ENCODE measurements at places on chromosomes 16 and 17. TPM values are rescaled to one million over a fixed set of nuclear protein-coding genes. Genes with fewer than 3 reads are reported as not detected.

Gene PHKG2
- 24.9 TPM for polyA plus RNA-seq

GRCh38 chr16:89618109-89618998 lies 4.9 kb downstream of the DPEP1 start:
- DNase-seq, result no peak

- DNase-seq, result no peak
Measured at GRCh38 chr16:50040018-50040417, 15.0 kb downstream of the CNEP1R1 start.

DNA sequence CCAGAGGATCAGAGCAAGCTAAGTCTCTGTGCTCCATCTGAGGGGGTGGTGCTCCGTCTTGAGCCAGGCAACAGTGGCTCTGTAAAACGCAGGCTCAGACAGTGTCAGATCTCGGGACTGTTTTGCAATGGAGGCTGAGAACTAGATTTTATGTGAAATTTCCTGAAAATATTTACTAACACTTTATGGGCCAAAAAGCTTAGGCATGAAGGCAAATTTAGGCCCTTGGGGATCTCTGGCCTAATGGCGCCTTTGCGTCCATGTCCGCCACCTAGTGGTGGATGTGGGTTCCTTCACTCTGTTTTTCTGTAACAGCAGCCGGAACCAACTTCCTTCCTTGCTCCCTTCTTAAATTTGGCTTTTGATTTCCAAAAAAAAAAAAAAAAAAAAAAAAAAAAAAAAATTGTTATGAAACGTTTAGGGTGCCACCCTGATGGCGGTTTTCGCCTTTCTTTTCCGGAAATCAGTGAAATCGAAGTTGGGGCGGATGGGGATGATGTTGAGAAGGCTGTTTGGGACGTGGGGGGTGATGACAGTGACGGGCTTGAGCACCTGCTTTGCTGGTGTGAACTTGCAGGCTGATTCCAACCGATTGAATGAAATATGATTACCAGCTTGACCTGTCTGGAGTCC lies 14.0 kb upstream of the ELAC2 start:
- DNase-seq, result no peak

DNA sequence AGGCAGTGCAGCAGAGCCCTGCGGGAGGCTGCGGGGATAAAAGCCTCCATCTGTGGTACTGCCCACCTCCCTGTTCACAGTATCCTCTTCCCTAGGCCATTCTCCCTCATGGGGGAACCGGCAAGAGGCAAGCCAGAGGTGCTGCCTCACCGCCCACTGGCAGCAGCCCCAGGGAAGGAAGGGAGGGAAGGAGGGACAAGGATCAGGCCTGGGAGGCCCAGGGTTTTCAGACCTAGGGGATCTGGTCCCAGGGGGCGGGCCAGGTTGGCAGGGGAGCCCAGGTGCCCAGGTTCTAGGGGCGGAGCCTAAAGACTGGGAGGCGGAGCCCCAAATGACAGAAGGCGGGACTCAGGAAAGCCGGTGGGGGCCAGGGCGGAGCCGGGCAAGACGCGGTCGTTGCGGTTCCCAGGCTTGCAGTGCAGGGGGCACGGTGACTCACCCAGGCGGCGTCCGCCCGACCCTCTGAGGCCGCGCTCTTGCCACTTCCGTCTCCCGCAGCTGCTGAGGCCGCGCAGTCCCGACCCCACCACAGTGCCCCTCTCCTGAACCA lies 3.0 kb upstream of the MTMR4 start:
- DNase-seq, result no peak

GRCh38 chr17:76481071-76481655 lies 13.8 kb downstream of the AANAT start:
- no peak for DNase-seq

DNA sequence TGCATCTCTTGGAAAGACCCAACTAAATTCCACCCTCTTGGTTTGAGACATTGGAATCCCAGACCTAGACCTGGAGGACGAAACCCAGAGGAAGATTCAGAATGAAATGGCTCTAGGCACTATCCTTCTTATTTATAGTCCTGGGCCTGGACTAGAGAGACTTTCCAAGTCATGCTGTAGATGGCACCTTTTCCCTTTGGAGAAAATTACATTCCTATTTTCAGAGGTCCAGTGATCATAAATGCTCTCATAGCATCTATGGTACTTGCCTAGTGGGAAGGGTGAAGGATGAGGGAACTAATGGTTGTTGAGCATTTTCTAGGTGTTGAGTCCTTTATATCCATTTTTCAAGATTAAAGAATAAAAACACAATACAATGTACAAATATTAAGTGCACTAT lies 37.1 kb downstream of the SPACA3 start:
- DNase-seq, result no peak

DNA sequence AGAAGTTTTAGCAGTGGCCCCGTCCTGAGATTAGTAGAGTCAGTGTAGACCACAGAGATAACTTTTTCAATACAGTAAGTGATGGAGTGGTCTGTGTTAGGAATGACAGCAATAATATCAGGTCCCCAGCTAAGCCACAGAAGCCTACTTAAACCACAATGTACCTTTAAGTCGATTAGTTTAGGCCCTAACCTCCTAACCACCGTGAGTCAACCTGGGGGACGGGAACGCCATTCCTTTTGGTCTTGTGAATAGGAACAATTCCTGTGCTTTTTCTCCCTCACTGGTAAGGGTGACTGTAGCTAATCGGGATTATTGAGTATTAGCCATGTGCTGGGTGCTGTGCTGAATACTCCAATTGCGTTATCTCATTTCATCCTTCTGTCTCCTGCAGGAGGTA lies 14.0 kb downstream of the YPEL2 start:
- DNase-seq, result no peak

DNA sequence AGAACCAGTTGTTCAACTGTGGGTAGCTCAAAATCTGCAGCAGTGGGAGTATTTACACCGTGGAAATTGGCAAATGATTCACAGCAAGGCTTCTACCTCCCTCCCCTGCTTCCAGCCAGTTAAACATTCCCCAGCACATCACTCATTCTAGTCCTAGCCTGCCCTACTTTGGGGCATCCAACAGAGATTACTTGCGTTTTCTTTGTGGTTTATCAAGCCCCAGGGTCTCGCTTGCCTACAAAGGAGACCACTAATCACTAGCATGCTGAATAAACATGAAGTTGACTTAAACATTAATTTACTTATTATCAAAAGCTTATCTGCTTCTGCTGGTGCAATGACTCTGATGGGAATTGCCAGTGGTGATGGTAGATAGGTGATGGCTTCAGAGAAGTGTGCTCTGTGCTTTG lies 94.5 kb downstream of the MARF1 start:
- DNase-seq, result no peak
